Fibroblast of lung (primary cell): ENCODE measurements at places on chromosomes 6 and 20. TPM values are rescaled to one million over a fixed set of nuclear protein-coding genes. Genes with fewer than 3 reads are reported as not detected.

DNA sequence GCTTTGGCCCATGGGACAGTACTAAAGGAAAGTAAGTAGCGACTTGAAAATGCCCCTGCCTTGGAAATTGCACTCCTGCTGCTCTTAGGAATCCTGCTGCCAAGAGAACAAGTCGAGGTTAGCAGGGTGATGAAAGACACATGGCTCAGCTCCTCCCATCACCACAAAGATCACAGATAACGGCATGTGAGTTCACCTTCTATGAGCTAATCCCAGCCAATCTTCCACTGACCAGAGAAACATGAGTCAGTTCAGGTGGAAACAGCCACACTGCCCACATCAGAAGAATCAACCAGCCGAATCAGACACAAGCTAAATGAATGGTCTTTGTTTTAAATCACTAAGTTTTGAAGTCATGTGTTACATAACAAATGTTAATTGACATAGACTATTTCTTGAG is 106.3 kb downstream of the PRKN start:
- peak; percentile 78 for DNase-seq

GRCh38 chr6:71529026-71529425 is 240.4 kb downstream of the OGFRL1 start:
- no peak for DNase-seq

DNA sequence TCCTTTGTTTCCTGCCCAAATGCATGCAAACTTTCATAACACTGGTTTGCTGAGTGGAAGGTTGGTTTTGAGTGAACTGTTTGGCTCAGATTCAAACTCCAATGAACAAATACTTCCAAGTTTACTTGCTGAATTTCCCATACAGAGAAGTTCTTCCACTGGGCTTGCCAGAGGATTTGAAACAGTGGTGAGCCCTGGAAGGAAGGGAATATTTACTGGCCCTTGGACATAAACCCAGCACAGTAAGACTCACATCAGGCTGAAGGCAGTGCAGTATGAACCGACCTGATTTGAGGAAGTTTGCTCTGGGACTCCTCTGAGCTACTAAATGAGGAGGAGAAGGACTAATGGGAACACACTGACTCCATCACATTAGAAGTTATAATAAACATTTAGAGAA is 3.8 kb downstream of the TRAF3IP2 start:
- DNase-seq = peak; percentile 96

GRCh38 chr20:38321959-38322598 is 18.1 kb downstream of the BPI start:
- DNase-seq = peak; percentile 59

GRCh38 chr6:140620496-140620895 is 1246.0 kb upstream of the CITED2 start:
- DNase-seq = no peak

GRCh38 chr6:96302991-96303390 is 218.6 kb upstream of the UFL1 start:
- no peak for DNase-seq

GRCh38 chr6:157493576-157493975 is 112.6 kb downstream of the ZDHHC14 start:
- no peak for DNase-seq

DNA sequence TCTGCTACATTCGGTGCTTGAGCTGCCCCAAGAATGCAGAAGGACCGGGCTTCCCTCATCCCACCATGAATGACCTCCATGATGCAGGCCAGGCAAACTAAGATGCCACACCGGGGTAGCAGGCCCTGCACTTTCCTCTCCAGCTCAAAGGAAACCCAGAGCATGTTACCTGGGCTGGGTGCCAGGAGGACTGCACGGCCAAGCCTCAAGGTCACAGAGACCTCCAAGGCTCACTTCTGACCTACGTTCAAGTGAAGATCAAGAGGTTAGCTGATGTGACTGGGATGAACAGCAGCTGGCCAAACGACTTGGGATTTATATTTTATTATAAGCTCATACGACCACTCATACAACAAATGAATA is 501.8 kb downstream of the CD83 start:
- no peak for DNase-seq

- DNase-seq = peak; percentile 41
Observed at GRCh38 chr6:42449917-42450476, 1.7 kb downstream of the TRERF1 start.

DNA sequence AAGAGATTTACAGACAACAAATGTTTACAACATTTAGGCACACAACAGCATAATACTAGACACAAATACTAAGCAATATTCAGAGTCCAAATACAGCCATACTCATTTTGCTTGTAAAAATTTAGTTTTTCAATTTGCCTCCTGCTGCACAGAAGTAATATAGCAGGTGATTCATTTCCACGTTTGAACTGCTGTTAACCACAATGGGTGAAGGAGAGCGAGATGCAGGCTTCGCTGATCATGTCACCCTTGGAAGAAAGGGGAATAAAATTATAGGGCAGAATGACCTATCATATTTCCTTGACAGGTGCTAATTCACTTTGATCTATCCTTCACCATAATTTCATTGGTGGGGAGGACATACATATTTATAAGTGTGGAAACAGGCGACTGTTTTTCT is 643.8 kb upstream of the AGPAT4 start:
- peak; percentile 17 for DNase-seq

- DNase-seq = no peak
Observed at GRCh38 chr6:35922139-35922554, 1.2 kb upstream of the SRPK1 start.

DNA sequence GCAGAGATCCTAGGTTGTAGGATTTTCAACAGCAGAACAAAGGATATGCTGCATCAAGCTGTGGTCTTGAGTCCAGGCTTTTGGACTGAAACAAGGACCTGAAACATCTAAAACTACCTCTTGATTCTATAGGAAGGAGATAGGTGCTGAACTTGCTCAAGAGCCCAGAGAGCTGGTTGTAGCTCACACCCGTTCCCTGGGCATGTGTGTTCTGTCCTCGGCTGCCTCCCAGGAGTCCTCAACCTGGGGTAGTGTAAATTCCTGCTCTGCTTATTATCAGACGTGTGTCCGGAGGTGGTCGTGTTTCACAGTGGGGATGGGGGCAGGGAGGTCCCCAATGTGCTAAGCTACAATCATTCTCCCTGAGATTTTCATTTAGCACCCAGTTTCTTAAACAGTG is 4.8 kb downstream of the NOP56 start:
- DNase-seq = no peak

- no peak for DNase-seq
Observed at GRCh38 chr20:21338291-21338690, 35.2 kb downstream of the XRN2 start.

GRCh38 chr20:58635279-58635665 is 15.8 kb upstream of the STX16 start:
- DNase-seq = no peak

DNA sequence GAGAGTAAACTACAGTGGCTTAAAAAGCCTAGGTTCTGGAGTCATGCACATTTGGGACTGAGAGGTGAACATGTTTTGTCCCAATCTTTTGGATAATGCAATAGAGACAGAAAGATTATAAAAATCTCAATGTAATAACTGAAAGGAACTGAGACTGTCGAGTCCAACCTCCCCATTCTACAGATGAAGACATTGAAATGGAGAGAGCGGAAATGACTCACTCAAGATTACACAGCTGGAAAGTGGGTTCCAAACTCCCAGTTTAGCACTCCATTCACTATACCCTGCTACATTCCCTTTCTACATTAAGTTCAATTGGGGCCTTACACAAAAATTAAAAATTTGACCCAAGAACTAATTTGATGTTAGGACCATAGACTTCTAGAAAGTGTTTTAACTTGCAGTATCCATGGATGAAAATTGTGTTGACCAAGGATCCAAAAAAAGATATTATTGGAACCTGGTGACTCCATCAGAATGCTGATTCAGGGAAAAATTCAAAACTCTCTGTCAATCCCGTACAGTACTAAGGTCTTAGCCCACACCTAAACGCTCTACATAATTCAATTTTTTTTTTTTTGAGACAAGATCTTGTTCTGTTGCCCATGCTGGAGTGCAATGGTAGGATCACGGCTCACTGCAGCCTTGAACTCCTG is 1.5 kb upstream of the ILRUN start:
- DNase-seq = no peak

DNA sequence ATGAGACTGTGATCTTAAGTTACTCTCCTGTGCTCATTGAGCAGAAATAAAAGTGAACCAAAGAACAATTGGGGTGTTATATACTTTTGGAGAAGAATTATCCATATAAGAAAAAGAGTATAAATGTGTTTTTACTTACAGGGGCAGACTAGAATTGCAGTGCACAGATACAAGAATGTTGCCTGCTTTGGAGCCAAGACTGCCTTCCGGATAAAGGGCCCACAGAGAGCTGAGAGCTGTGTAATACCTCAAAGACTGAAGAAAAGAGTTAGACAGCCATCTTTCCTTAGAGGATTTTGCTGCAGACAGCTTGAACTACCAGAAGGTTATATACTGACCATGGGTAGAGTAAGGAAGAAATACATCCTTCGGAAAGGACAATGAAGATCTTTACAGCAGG is 1235.5 kb upstream of the CITED2 start:
- DNase-seq = no peak

DNA sequence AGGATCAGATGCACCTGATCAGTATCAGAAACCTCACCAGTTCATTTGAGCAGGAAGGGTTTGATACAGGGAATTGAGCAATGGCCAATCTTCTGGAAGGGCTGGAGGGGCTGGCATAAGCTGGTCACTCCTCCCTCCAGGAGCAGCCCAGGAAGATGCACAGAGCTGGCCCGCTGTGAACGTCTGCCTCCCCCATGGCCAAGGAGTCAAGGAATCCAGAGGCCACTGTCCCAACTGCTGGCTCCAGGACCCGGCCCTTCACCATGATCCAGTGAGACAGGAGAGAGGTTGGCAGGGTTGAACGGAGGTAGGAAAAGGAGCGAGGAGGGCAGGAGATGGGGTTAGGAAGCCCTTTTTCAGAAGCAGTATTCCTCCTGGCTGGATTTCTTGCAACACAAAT is 113.9 kb upstream of the CST7 start:
- no peak for DNase-seq

- DNase-seq = no peak
Observed at GRCh38 chr6:145087034-145087433, 648.3 kb downstream of the EPM2A start.

GRCh38 chr6:13865141-13865540 is 50.8 kb upstream of the MCUR1 start:
- no peak for DNase-seq

PTCHD4 gene
- 4.4 and 5.8 TPM in 2 replicates for total RNA-seq

MAFB gene
- total RNA-seq = 3.0 and 7.7 TPM in 2 replicates

TCP11 gene
- total RNA-seq = 0.17 and 0.51 TPM in 2 replicates

GNAS-AS1 gene
- total RNA-seq = 0.33 and 0.51 TPM in 2 replicates

SPATS1 gene
- total RNA-seq = under 0.01 TPM in 1 of 2 replicates, not detected in the other

ALDH5A1 gene
- 0.26 and 0.33 TPM in 2 replicates for total RNA-seq

ARFGEF2 gene
- total RNA-seq = 30.8 and 42.8 TPM in 2 replicates

PRKN gene
- 4.6 and 5.6 TPM in 2 replicates for total RNA-seq

HMGCLL1 gene
- 0.51 and 0.83 TPM in 2 replicates for total RNA-seq

GID8 gene
- total RNA-seq = 33.9 and 38.8 TPM in 2 replicates

PCED1A gene
- total RNA-seq = 26.4 and 36.0 TPM in 2 replicates

KCNS1 gene
- 0.26 and 0.50 TPM in 2 replicates for total RNA-seq

C6orf15 gene
- total RNA-seq = not detected in 2 replicates

GSTA1 gene
- under 0.01 TPM in 1 of 2 replicates, not detected in the other for total RNA-seq
